ENCODE measurements at places on chromosomes 5 and 9. TPM values are rescaled to one million over a fixed set of nuclear protein-coding genes. Genes with fewer than 3 reads are reported as not detected.

- no peak for DNase-seq
Observed at GRCh38 chr9:91577633-91578061, 154.0 kb upstream of the NFIL3 start.

DNA sequence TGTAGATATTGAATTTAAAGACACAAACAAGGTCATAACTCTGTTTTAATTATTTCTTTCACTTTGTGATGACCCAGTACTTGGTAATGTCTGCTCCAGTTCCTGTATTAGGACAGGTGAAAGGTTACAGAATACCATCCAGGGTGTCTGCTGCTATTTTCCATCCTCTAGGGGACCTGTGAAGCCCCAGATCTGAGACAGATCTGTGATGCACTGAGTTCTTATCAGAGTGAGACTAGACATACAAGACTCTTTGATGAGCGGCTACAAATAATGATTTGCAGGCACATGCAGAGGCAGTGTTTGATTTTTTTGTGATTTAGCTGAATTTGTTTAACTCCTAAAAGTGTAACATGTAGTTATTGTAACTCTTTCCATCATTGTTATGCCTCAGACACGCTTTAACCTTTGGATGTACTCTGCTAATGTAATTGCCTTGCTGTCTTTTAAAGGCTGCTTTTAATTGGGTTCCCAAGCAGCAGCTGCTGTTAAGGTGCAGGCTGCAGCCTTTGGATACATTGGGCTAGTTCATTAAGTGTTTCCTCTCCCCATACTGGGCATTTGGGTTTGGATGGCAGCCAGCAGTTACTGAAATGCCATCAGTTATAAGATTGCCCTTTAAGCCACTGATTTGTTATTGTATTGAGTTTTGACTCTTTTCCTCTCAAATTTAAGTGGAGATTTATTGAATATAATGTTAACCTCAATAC, 63.3 kb downstream of the RASGRF2 start:
- DNase-seq = no peak

- DNase-seq = no peak
Observed at GRCh38 chr5:5605170-5605764, 182.8 kb downstream of the ICE1 start.

- DNase-seq = no peak
Observed at GRCh38 chr5:16456103-16456832, 9.3 kb downstream of the ZNF622 start.

- no peak for DNase-seq
Observed at GRCh38 chr5:151696470-151697061, 9.9 kb upstream of the SPARC start.

GRCh38 chr9:107242073-107243030, 40.7 kb upstream of the RAD23B start:
- no peak for DNase-seq

GRCh38 chr5:43362725-43363435, 49.3 kb downstream of the CCL28 start:
- no peak for DNase-seq

DNA sequence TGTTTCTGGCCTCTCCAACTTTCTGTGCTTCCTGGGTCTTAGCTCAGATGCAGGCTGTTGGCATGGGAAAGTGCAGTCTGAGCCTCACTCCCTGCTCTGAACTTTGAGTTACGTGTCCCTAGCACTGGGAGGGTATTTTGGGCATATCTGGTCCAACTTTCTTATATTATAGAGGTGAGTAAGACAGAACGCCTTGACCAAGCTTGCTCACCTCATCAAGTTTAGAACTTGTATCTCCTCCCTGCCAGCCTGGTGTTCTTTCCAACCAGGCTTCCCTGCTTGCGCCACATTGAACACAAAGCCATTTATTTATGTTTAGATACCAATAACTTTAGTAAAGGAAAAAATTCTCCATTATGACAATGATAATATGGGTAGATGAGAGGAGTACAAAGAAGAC, 33.2 kb downstream of the TNC start:
- DNase-seq = no peak

DNA sequence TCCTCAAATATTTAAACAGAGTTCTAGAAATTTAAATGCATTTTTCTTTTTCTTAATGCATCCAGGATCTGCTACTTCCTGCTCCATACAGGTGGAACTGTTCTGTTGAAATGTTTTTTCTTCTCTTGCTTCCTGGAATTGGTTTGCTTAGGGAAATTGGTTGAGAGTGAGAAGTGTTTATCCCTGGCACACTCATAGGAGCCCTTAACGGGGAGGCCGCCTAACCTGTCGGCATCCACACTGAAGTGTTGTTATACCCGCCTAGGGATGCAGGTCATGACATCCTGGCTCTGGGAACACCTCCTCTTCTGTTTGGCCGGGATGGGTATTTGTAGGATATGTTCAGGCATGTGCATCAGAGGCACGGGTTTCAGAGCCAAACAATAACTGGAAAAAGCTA, 239.7 kb downstream of the GADD45G start:
- no peak for DNase-seq

DNA sequence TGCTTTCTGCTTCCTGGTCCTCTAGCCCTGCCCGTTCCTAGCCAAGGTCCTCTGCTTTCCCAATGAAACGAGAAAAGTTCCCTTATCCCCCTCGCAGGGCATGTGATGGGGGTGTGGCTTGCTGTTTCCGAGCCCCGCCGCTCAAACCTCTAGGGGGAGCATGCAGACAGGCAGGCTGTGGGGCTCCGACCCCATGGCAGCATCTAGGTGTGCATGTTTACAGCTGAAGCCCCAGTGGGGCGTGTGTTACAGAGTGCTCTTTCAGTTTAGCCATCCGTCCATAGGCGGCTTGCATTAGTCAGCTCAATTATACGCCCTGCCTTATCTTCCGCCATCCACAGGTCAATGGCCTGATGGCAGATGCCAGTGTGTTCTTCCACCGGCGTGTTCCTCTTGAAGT, 48.3 kb upstream of the SPATA31E1 start:
- DNase-seq = no peak

DNA sequence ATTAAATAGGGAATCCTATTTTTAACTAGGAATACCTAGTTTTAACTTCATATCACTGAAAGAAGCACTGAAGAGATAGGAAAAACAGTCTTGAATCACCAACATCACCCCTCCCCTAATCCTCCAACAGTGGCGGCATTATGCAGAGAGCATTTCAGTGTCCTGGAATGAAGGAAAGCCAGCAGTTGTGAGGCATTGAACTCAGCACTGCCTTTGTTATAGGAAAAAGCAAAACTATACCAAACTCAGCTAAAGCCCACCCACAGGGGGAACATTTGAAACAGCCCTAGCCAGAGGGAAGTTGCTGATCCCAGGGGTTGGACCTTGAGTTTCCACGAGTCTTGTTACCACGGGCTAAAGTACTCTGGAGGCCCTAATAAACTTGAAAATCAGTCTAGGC, 310.6 kb upstream of the EDIL3 start:
- no peak for DNase-seq

DNA sequence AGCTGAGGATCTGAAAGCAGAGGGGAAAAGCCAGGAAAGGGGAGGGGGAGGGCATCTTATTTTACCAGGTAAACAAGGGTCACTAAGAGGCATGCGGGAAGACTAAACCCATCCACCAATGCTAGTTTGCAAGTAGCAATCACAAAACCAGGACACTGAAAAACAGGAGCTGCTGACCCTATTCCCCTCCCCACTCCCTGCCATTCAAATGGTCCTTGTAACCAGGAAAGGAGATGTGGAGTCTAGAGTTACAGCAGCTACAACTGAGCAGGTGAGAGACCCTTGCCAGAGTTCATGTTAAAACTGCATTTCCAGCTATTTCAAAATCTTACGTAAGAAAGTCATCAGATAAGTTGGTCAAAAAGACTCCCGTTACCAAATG, 85.3 kb upstream of the SIMC1 start:
- no peak for DNase-seq

DNA sequence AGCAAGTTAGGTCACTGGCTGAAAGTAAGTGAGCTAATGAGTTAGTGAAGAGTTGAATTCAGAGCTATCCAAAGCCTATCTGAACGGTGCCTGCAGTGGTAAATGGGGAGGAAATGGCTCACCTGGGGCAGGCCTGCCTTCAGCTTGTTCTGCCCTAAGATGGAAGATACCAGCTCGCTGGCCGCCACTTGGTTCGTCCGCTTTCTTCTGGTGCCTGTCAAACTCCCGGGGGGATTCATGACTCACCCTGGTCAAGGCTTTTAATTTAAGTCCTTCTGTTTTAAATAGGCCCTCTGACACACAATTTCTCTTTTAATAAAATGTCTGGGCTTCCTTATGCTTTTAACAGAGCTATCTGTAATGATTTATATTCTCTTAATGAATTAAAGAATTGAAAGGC, 78.8 kb downstream of the CFAP90 start:
- DNase-seq = no peak

- DNase-seq = no peak
Observed at GRCh38 chr5:56088967-56089829, 94.4 kb upstream of the IL6ST start.

ATOSB gene
- 17.7 TPM for total RNA-seq

PCDHB12 gene
- total RNA-seq = 7.2 TPM

PCDHGA7 gene
- 0.41 TPM for total RNA-seq

All from progenitor cell of endocrine pancreas (in vitro differentiated cells).